ENCODE measurements at places on chromosomes 13 and 19. TPM values are rescaled to one million over a fixed set of nuclear protein-coding genes. Genes with fewer than 3 reads are reported as not detected.

Gene TPM4
- 106 TPM for total RNA-seq

DNA sequence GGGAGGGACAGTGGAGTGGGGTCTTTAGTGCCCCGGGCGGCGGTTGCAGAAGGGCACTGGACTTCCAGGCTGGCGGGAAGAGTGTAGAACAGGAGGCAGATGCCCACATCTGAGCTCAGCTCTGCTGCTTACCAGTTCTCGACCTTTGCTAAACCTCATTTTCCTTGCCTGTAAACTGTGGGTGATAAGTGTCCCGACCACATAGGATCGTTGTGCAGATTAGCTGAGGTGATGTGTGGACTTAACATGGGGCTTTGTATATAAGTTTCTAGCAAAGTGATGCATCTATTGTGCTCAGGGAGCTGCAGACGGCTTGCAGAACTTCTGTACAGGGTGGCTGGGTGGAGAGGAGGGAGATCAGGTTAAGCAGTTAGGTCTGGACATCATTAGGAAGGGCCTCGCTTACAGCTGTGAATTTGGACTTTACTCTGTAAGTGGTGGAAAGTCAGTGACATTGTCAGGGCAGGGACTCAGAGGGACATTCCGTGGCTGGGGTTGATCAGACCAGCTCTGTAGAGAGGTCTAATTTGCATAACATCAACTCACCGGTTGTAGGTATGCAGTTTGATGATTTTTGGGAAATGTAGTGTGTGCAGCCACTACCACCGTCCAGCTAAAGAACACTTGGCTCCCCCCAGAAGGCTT lies 70.0 kb downstream of the SPATA13 start:
- DNase-seq: no peak

Gene FFAR2
- 0.32 TPM for total RNA-seq

DNA sequence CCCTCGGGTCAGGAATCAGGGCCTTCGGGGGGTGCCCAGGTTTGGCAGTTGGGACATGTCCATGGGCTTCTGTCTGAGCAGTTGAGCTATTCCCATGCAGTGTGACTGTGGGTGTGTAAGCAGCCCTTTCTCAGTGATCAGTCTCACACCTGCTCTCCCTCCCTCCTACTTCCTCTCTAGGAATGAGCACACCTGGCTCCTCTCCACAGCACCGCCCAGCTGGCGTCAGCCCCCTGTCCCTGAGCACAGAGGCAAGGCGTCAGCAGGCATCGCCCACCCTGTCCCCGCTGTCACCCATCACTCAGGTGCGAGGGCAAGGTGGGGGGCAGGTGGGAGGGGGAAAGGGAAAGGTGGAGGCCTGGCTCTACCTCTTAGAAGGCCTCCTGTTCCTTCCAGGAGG lies 25.9 kb downstream of the COMP start:
- DNase-seq: no peak

Gene ZNF700
- total RNA-seq: 4.1 TPM

- no peak for DNase-seq
Observed at GRCh38 chr19:51342631-51343569, 961 bp upstream of the VSIG10L start.

GRCh38 chr13:71787414-71787813 lies 79.6 kb downstream of the DACH1 start:
- DNase-seq: no peak

- DNase-seq: no peak
Observed at GRCh38 chr19:40231544-40232424, 5.3 kb upstream of the CCNP start.

Gene RNF113B
- total RNA-seq: not detected

Gene IGFL3
- not detected for total RNA-seq

DNA sequence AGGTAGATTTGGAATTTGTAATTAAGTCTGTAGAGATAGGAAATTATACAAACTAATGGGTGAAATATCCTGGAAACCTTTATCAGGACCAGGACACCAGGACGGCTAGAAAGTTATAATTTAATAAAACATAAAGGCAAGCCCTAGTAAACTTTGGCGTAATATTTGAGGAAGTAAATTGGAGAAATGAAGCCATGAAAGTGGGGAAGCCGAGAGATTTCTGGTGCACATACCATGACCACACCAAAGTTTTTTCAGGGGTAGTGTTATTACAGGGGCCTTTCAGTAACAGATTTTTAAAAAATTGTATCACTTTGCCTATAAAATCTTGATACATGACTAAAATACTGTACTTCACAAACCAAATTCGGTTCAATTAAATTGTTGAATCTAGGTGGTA lies 54.7 kb upstream of the URAD start:
- DNase-seq: no peak

DNA sequence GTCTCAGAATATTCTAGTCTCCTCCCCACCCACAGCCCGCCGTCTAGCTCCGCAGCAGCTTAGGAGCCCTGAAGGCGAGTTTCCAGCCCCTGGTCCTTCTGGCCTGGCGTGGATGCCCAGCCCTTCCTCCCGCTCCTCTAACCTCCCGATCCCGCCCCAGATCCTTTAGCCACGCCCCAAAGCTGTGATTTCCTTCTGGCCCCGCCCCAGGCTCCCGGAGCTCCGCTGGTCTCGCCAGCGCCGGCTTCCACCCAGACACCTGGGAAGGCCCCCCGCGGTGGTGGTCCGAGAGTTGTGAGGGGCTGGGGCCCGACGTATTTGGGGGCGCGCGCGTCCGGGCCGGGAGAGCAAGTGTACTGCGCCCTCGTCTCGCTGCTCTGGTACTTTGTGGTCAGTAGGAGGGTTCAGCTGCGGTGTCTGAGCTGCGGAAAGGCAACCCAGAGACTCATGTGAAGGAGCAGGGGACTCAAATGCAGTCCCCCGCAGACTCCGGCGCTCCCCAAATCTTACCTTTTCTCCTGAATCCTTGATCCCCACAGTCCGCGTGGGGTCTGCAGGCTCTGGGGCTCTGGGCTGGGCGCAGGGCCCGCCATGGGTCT lies at the start of gene CGB7:
TSS of gene CGB7 (minus strand) at position 114 of the 599 bp plus-strand sequence. CDS start 2,374 bp downstream, outside the sequence.
- DNase-seq: peak; percentile 75

Gene ZNF90
- 1.1 TPM for total RNA-seq

Data from Right ventricle myocardium inferior (tissue), 1 donor.